Stomach (tissue), 19 donors: ENCODE measurements at places on chromosomes 11 and 22.

DNA sequence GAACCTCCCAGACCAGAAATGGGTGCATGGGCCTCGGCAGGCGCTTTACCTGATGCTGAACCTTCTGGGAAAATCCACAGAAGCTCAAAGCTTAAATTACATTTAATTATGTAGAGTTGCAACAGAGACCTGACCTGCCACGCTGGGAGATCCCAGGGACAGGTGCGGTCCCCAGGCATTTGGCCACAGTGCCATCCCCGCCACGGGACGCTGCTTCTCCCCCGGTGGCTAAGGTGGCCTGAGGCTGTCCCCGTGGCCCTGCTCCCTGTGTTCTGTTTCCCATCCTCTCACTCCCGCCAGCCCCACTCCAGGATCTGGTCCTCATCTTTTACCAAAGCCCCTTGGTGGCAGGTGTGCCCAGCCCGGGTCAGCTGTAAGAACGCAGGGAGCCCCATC lies 39.6 kb downstream of the GRAMD4 start:
- DNase-seq, result no peak

GRCh38 chr11:14499178-14499559 lies 442 bp downstream of the COPB1 start:
- peak; percentile 79 for DNase-seq

- no peak for DNase-seq
Observed at GRCh38 chr11:36510594-36510942, 496 bp upstream of the TRAF6 start.

DNA sequence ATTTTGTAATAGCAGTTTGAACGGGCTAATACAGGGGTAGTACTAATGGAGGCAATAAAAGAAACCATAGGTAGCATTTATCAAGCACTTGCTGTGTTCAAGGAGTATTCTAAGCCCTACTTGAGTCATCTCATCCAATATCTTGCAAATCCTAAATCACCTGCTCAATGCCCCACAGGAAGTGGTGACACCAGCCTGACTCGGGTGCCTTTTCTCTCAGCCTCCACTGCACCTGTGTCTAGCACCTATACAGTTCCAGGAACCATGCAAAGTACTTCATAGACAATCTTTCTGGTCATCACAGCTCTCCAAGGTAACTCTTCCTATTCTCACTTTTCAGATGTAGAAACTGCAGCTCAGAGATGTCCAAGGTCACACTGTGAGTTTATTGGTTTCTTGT lies 98.0 kb downstream of the PRR5L start:
- DNase-seq, result no peak

GRCh38 chr22:20138417-20138738 lies 6.8 kb downstream of the ZDHHC8 start:
- no peak for DNase-seq

DNA sequence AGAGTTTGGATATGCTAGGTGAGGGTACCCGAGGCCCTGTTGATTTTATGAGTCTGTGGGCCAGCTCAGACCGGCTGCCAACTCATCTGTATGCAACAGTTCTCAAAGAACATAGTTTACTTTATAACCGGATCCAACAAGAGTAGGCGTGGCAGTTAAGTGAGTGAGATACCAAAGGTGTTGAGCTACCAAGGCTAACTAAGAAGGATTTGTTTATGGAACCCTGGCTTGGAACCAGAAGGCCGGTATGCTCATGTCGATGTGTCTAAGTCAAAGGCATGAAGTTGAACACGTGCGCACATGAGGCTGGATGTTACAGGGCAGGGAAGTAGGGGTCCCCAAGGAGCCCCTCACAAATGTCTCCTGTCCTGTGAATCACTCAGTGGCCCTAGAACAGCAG lies at the start of gene KCNJ1:
TSS of gene KCNJ1 (minus strand) at position 20 of the 400 bp plus-strand sequence. CDS start 27,053 bp downstream, outside the sequence.
- peak; percentile 46 for DNase-seq

DNA sequence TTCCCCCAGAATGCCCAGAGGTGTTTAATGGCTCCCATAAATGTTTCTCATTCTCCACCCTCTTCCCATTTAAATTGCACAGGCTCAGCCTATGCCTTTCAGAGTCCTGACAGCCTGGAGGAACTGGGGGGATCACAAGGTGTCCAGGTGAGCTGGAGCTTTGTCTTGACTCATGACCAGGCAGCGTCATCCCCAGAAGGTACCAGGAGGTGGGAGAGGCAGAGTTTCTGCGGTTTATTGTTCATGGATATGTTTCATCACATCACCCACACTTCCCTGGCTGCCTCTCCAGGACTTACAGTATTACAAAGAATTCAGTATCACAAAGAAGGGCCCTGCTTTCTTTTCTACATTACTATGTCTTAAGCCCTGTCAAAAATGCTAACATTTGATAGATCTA lies 103.2 kb upstream of the GALNT18 start:
- no peak for DNase-seq
